ENCODE measurements at places on chromosomes 6 and 20.

DNA sequence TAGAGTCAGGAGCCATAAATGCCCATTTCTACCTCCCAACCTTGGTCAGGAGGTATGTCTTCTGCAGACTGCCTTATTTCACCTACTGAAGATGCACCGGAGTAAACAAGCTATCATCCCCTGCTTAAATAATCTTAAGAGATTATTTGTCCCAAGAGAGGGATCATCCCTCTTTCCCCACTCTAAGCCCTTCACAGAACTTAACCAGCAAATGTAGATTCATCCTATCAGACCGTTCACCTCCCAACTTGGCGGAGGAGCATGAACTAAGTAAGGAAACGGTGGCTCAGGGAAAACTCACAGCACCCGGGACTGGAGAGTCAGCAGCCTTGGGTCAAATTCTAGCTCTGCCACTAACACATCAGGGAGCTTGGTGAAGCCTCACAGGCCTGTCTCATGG is 115.3 kb downstream of the TRERF1 start:
- no peak for DNase-seq

DNA sequence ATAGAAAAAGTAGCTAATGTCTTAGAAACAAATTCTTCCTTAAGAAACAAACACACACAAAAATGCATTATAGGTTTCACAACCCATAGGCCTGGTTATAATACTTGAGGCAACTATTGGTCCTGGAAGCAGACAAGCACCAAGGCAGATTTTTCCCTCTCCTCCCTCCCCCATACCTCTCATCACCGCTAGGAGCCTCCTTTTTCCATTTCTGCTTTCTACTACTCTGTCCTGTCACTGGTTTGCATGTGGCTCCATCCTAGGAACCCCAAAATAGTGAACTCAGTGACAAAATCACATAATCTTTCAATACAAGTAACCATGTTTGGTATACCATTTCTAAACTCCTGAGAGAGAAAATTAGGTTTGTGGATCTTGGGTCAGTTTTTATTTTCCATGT is 66.1 kb downstream of the HMGCLL1 start:
- no peak for DNase-seq

DNA sequence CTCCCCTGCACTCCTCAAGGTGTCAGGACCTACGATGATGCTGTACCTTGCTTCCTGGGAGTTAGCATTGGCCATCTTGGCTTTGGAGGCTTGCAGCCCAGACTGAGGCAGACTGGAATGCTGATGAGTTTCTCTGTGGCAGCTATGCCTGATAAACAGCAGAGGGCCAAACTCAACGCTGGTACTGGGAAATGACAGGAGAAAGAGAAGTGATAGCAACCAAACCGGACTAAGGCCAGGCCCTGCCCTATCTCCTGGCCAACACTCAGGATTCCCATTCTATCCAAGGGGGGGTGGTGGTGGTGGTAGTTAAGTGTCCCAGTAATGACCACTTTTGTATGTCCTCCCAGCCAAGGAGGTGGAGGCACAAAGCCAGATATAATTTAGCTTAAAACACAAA is 90.0 kb upstream of the DTNBP1 start:
- no peak for DNase-seq

- DNase-seq, result no peak
Observed at GRCh38 chr20:15976047-15976736, 597.1 kb downstream of the KIF16B start.

GRCh38 chr6:127980996-127981395 is 80.1 kb upstream of the THEMIS start:
- DNase-seq, result no peak

GRCh38 chr20:62792182-62792939 is 3.9 kb upstream of the MRGBP start:
- no peak for DNase-seq

- no peak for DNase-seq
Observed at GRCh38 chr20:53767206-53767930, 173.7 kb upstream of the ZNF217 start.

- no peak for DNase-seq
Observed at GRCh38 chr6:125618629-125619028, 130.8 kb upstream of the HEY2 start.

GRCh38 chr20:33686984-33687366 is 790 bp upstream of the E2F1 start:
- DNase-seq, result no peak

DNA sequence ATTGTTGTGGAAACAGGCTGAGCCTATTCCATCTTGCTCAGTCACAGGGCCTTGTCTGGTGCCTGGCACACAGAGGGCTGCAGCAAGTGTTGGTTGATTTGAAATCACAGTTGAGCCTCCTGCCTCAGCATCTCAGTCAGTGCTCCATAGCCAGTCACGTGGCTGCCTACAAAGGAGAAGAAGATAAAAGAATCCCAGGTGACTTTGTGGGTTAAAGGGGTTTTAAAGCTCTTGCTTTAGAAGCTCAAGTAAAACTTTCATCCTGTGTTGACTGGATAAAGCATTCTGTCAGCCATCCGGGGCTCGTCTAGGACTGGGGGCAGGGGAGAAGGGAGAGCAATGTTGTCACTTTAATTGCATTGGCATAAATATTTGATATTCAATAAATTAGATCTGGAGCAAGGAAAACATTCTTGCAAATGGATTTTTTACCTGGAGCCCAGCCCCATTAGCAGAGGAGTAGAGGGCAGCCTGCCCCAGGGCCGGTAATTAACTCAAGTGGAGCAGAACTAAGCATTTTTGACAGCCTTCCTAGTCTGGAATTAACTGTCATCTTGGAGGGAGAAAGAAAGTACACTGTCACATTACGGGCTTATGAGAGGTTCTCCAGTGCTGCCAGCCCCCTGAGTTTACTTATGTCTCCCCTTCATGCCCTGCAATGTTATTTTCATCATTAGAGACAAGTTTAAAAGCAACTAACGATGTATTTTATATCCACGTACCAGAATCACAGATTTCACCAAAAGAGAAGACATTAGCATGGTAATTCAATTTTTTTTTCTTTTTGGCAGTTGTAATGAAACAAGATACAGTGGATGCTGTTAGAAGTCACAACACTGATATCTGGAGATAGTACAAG is 71.7 kb upstream of the GTSF1L start:
- no peak for DNase-seq

DNA sequence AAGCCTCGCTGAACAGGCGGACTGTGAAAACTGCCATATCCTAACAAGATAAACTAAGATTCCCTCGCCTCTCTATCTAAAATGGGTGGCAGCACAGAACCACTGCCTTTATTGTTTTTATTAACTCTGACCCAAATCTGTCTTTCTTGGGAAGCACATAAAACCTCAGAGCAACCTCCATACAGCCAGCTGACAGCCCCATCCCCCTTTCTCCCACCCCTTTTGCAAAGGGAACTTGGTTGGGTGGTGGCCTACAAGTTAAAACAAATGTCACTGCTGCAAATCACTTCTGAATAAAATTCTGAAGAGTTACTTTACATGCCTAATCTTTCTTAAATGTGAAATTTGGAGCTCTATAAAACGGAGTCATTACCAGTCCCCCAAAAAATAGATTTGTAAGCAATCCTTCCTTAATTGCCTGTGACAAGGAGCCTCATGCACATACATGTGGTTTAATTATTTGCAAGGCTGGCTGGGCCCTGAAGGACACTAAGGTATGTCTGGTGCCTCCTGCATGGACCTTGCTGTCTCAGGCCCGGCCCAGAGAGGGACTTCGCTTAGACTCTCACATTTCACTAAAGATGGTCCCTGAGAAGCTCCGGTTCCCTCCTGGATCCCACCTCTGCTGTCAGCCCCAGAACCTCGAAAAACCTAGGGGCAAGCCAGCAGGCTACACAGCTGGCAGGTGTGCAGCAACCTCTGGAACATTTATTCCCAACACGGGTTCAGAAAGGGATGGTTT is 21.7 kb downstream of the PXDC1 start:
- DNase-seq, result no peak

DNA sequence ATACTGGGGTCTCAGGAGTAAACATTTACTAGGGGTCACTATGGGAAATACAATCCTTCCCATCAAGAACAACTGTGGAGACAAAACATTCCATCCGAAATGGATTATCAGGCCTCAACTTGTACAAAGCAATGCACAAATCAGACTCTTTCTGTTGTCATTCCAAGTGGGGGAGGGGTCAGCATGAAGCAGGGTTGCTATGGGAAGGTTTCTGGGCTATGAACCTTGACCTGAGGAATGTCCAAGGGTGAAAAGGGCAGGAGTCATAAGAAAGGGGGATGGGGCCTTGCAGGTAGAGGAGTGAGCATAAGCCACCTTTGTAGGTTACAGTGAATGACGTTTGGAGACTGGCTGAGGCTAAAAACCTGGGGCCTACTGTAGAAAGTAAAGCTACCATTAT is 3.1 kb downstream of the METTL24 start:
- DNase-seq, result no peak

- DNase-seq, result no peak
Observed at GRCh38 chr20:29740601-29740950, 1516.9 kb upstream of the DEFB115 start.

DNA sequence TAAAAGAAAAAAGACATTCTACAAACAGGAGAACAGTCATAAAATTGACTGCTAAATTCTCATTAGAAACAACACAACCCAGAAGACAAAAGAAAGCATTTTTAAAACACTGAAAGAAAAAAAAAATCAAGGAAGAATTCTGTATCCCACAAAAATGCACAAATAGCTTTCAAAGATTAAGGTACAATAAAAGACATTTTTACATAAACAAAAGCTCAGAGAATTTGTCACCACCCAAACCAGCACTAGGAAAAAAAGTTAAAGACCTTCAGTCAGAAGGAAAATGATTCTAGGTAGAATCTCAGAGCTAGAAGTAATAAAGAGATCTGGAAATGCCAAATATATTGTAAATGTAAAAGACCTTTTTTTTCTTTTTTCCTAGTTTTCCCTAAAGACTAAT is 252.4 kb downstream of the CLIC5 start:
- no peak for DNase-seq

DNA sequence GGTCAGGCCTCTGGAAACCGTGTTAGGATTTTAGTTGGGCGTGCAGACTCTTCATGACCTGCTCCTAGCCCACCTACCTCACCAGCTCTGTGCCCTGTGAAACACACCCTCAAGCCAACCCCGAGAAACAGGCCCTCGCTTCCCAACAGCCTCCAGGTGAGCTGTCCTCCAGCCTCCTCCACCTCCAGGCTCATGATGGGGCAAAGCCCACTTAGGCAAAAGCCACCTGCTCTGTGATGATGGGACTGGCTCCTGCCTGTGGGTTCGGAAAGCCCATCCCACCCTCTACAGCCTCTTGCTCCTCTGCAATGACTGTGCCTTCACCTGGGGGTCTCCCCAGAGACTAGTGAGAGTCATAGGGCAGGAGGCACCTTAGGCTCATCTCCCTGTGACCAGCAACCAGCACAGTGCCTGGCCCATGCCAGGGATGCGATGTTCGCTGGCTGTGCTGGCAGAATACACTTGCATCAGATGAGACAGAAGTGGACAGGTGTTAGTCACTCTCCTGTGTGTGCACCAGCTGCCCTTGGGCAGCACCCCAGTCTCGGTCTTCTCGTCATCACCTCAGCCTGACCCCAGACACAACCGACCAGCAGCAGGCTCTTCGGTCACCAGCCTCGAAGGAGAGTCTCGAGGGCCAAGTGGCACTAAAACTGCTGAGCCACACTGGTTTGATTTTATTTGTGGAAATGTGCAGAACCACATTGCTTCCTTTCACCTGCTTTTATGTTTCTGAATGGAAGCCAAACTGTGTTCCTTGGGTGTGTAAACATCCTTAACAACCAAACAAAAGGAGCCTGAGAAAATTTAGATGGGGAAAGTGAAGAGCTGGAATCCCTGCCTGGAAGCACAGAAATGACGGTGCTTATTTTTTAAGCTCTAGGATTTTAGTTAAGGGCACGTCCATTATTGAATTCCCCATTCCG is 10.7 kb downstream of the PXDC1 start:
- no peak for DNase-seq

DNA sequence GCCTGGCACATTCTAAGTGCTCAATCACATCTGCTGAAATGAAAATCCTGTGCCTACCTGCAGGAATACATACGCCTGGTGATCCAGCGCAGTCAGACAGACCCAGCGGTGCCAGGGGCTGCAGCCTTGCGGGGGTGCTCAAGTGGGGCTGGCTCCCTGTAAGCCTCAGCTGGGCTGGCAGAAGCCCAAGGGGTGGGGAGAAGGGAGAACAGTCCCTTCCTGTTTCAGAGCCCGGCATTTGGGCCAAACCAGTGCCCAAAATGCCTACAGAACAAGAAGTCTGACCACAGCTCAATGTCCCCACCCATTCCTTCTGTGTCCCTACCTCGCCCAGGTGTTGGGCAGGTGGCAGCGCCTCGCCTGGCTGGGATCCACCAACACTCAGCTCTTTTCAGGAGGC is 22.6 kb downstream of the KCNK15 start:
- DNase-seq, result no peak

DNA sequence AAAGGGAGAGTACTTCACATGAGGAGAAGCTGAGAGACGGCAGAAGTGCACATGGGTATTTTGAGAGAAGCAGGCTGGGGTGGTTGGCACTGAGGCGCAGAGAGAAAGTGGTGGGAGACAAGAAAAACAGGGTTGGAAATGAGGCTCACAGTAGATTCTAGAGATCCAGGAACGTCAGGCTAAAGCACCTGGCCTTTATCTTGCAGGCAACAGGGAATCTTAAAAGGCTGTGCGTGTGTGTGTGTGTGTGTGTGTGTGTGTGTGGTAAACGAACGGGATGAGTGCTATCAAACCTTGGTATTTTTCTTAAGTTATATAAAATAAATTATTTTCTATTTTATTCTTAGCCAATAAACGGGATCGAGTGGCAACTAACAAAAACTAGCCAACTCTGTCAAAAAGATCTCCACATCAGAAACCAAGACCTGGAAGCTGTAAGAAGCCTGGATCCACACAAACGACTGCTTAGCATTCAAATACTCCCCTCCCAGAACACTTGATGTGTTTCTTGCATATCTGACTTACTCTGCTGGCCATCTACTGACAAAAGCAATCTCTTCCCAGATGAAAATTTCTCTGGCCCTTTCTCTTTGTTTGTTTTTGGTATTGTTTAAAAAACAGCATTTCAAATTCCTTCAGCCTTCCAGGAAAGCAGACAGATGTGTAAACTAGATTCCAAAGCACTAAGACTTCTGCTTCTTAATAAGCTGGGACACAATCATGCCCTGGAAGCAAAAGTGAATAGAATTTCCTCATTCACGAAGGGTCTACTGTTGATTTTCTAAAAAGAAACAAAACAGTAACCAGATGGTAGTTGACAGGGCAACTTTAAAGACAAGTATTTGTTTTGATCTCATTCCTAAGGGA is 44.8 kb upstream of the FABP7 start:
- DNase-seq, result no peak

DNA sequence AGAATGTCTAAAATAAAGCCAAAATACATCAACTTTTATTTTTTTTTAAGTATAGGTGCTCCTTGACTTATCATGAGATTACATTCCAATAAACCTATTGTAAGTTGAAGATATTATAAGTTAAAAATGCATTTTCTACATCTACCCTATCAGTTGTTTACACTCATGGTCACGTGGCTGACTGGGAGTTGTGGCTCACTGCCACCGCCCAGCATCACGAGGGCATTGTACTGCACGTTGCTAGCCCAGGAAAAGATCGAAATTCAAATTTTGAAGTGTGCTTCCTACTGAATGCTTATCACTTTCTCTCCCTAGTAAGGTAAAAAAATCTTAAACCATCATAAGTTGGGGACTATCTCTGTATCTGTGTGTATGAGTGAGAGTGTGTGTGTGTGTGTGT is 126.6 kb upstream of the RIN2 start:
- DNase-seq, result no peak

- DNase-seq, result no peak
Observed at GRCh38 chr6:52555518-52556233, 21.2 kb downstream of the TRAM2 start.
